ENCODE measurements at places on chromosomes 2 and 18. TPM values are rescaled to one million over a fixed set of nuclear protein-coding genes. Genes with fewer than 3 reads are reported as not detected.

The MOCOS gene
- 50.8 TPM for total RNA-seq

The HYCC2 gene
- total RNA-seq, result 8.8 TPM

The MLPH gene
- total RNA-seq, result 82.9 TPM

The MEX3C gene
- total RNA-seq, result 76.3 TPM

The GALR1 gene
- not detected for total RNA-seq

DNA sequence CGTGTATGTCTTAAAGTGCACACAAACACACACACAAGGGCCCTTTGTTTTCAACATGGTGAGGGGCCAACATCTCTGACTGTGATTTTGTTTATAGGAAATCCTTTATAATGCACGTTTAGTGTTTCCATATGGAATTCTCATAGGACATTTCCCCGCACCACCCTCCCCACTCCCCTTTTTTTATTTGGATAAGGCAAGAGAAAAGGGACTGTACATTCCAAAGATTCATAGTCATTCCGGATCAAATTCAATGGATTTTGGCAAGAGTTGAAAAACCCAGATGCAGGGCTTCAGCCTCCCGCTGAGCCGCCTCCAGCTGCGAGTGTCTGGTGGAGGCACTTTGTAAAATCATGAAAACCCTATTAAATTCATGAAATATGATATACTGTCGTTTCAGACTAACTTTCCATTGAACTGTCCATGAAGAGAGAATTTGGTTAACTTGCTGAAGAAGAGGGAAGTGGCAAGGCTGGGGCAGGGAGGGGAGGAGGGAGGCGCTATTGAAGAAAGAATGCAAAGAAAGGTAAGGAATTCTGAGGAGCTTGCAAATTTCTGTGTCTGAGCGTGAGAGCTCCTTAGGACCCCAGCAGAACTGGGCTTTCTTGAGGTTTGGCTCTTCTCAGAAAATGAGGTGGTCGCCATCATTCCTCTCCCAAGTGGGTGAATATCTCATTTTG is 25.8 kb upstream of the SLC14A2 start:
- DNase-seq, result no peak

DNA sequence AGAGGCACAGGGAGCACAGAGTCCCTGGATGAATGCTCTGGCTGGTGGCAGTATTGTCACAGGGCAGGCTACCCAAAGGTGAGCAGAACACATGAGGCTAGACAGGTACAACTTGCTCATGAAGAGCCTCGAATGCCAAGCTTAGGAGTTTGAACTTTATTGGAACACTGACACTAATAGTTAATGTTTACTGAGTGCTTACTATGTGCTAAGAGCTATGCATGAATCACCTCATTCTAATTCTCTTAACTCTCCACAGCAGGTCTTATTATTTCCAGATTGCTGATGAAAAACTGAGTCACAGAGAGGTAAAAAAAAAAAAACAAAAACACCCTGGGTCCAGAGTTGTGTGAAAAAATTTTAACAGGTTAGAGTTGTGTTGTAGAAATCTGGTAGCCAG is 6.1 kb upstream of the EMX1 start:
- DNase-seq, result no peak

All from SK-MEL-5 (cell line).